GM04503 (cell line): ENCODE measurements at places on chromosomes 1 and 21.
A peak's percentile ranks its signal among the peaks of the same experiment; 100 is the strongest.

GRCh38 chr1:183910845-183911244 lies 105.9 kb downstream of the RGL1 start:
- DNase-seq, result no peak

GRCh38 chr1:214579183-214579582 lies 23.8 kb upstream of the CENPF start:
- no peak for DNase-seq

GRCh38 chr1:18960409-18960808 lies 3.9 kb upstream of the IFFO2 start:
- no peak for DNase-seq

- no peak for DNase-seq
These were observed 1.6 kb downstream of the HIVEP3 start for GRCh38 chr1:41917076-41917475.

- DNase-seq, result no peak
These were observed 612 bp downstream of the PSMA5 start for GRCh38 chr1:109425391-109426280.

DNA sequence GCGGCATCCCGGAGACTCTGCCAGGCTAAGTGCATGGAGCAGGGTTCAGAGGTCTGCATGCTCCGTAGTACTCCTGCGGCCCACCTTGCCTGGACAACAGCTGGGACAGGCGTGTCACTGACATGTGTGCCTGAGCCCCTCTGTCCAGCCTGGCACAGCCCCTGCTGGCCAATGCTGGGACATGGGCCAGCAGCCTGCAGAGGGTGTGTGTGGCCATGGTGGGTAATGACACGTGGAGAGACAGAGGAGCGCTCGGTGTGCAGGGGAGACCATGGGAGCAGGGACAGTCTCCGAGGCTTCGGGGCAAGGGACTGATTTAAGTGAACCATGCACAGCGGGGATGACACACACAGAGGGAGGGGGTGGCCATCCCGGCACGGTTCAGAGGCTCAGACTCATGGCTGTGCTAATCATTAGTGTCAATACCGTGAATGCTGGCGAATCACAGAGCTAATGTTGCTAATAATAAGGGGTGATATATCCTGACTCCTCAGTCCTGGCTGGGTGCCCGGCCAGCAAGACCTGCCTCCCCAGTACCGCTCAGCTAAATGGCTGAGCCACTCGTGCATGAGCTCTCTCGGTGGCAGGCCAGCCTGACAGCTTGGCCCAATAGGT lies 41.5 kb downstream of the IGSF21 start:
- no peak for DNase-seq

GRCh38 chr1:152186556-152187285 lies 27.7 kb upstream of the RPTN start:
- no peak for DNase-seq

DNA sequence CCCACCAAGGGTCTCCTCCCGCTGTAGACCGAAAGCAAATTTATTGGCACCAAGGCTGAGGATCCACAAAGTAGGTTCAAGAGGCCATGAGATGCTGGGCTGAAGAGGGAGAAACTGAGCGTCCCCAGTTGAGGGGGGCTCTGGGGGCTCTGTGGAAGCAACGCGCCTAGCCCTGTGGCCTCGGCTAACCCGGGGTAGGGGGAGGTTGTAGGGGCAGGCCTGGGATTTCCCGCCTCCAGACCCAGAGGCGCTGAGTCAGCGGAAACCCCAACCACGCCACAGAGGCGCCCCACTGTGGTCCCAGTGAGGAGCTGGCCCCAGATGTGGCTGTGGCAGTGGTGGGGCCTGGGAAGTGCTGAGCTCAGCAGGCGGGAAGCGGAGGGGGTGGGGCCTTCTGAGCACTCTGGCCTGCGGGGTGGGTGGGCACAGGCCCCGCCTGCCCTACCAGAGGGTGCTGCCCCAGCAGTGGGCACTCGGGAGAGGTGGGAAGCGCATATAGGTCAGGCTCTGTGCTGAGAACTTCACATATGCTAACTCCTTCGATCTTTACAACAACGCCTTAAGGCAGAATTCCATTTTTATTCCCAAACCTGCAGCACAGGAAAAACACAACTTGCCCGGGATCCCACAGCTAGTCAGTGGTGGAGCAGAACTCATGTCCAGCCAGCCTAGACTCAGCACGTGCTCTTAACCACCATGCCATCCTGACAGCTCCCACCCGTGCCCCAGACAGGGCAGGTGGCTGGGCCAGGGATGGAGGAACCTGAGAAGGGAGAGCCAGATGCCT lies 1.5 kb upstream of the COL16A1 start:
- DNase-seq, result no peak

DNA sequence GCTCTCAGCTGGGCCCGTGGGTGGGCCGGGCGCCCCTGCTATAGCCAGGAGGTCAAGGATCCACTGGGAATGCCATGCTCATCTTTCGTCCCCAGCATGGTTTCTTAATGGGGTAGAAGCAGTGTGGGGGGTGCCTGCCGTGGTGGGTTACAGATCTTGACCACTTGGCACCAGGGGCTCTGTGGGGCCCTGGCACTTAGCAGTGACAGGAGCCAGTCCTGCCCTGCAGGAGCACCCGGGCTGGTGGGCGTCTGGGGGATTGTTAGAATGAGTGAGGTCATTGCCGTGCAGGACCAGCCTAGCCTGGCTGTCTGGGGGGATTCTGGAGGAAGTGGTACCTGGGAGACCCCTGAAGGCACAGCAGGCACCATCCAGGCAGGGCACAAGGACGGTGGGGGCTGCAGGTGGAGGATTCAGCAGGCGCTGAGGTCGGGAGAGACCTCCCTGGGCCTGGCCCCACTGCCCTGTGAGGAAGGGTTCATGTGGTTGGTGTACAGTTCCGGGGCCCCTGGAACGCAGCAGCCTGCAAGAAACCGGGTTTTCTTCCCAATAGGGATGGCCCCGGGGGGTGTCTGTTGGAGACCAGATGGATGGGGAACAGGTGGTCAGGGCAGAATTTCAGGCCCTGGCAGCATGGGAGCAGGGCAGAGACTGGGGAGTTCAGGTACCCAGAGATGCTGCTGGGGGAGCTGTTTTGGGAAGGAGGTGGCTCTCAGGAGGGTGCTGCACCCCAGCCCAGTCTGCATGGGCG lies 4.8 kb downstream of the AIRE start:
- no peak for DNase-seq

- no peak for DNase-seq
These were observed 305.5 kb downstream of the NFIA start for GRCh38 chr1:61387829-61388228.

DNA sequence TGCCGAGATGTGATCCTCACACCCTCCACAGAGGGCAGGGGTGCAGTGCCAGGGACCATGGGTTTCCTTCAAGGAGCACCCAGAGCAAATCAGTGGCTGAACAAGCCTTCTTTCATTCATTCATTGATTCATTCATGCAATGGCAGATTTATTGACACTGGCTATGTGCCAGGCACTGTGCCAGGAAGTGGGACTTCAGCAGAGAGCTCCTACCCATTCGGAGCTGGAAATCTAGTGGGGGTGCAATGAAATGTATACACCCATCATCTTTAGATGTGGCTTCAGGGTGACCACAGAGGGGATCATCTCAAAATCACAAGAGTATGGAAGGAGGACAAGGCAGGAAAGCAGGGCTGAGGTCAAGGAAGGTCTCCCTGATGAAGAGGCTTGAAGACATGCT lies 18.9 kb downstream of the SLC6A9 start:
- no peak for DNase-seq

- DNase-seq, result no peak
These were observed 12.7 kb upstream of the AIM2 start for GRCh38 chr1:159089184-159089791.

GRCh38 chr1:164720440-164721227 lies 161.7 kb downstream of the PBX1 start:
- no peak for DNase-seq

- no peak for DNase-seq
These were observed 14.4 kb upstream of the TTC39A start for GRCh38 chr1:51344602-51345299.

GRCh38 chr1:106879538-106879937 lies 176.9 kb upstream of the PRMT6 start:
- DNase-seq, result no peak

- no peak for DNase-seq
These were observed 18.9 kb upstream of the MEAF6 start for GRCh38 chr1:37533317-37534093.

DNA sequence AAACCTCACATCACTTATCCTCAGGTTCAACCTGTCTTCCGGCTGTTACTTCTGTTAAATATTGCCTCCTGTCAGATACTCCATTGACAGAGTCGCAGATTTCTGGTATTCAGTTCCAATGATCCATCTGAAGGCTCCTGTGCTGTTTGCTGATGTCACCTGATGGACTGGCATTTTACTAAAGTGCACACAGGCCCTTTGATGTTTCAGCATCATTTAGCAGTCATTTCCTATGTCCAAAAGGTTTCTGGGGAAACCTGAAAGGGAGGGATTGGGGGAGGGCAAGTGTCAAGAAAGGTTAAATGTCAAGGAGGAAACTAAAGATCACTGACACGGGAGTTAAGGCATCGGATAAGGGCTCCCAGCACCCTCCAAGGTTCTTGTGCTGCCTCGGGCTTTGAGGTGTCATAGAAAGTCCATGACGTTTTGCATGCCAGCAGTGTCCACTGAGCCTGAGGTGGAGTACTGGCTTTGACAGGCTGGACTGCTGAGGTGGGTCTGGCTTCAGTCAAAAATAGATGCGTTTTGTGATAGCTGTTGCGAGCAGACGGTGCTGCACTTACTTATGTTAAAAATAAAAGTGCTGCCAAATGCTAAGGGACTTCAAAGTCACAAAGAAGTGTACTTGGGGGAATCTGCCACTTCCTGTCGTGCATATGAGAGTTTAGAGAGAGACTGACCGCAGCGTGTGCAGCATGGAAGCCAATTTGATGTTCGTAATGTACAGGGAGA lies 30.8 kb downstream of the XCL2 start:
- no peak for DNase-seq

- peak; percentile 81 for DNase-seq
These were observed 33.6 kb downstream of the ACOT11 start for GRCh38 chr1:54581621-54582035.

DNA sequence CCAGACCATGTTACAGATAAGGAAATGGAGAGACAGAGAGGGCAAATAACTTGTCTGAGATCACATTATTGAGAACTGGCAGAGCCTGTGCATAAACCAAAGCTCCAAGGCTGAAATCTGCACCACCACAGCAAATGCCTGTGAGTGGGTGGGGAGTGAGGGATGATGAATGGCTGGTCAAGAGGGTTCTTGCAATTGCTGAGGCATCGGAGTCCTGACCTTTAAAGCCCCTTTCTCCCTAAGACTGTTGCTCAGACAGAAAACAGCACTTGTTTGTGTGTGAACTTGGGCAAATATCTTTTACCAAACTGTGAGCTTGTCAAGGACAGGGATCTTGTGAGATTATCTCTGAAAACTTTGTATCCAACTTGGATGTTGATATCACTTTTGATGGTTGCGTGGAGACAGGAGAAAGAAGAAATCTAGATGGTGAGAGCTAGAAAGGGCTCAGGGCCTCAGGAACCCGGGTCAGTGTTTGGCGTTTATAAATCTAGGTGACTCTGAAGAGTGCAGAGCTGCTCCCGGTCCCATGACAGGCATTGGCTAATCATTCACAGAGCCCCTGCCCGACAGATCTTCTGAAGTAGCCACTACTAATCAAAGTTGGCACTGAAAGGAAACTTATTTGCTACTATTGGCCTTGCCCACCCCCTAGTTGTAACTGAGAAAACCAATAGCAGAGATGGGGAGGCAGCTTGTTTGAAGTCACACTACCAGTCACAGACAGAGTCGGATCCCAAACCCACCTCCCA lies 122.3 kb downstream of the FOXD2 start:
- DNase-seq, result no peak

GRCh38 chr1:94873520-94874351 lies 53.2 kb downstream of the CNN3 start:
- no peak for DNase-seq

DNA sequence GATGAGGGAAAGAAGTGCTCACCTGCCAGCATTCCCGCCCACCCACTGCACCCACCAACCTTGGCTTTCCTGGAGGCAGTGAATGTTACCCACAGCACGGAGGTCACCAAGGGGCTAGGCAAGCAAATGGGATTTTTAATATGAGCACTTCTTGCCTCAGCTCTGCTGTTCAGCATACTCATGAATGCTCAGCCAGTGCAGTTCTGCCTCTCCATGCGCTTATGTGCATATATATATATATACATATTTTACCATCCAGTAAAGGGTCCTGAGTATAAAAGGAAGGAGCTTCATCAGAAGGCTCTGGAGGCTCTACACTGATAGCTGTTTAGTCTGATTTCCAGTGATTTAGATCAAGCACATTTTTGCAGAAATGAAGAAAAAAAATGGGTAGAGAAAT lies 366.9 kb downstream of the SIPA1L2 start:
- DNase-seq, result no peak

GRCh38 chr1:7846656-7847055 lies 6.2 kb downstream of the UTS2 start:
- DNase-seq, result no peak

DNA sequence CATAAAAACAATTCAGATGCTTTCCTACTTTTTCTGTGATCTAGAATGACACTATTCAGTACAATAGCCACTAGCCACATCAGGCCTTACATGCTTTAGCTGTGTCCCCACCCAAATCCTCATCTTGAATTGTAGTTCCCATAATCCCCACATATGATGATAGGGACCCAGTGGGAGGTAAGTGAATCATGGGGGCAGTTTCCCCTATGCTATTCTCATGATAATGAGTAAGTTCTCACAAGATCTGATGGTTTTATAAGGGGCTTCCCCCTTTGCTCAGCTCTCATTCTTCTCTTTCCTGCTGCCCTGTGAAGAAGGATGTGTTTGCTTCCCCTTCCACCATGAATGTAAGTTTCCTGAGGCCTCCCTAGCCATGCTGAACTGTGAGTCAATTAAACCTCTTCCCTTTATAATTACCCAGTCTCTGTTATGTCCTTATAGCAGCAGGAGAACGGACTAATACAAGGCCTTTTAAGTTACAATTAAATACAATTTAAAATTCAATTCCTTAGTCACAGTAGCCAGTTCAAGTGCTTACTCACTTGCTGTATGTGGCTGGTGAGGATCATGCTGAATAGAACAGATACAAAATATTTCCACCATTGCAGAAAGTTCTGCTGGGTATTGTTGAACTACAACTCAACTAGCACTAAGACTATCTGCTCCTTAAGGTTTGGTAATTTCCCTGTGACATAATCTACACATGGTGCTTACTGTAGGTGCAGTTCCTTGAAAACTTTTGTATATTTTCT lies 106.7 kb downstream of the SCMH1 start:
- DNase-seq, result no peak

- DNase-seq, result no peak
These were observed 10.5 kb upstream of the TNFRSF25 start for GRCh38 chr1:6476483-6476882.

- DNase-seq, result no peak
These were observed 21.9 kb downstream of the RD3 start for GRCh38 chr1:211469938-211470529.
